ENCODE measurements at places on chromosomes 16 and 17.

- DNase-seq = peak; percentile 56
Measured at GRCh38 chr16:63289834-63290460, 1253.7 kb upstream of the CDH8 start.

- DNase-seq = no peak
Measured at GRCh38 chr17:70296456-70296855, 127.1 kb downstream of the KCNJ2 start.

- DNase-seq = no peak
Measured at GRCh38 chr16:74465281-74465680, 44.0 kb upstream of the CLEC18B start.

DNA sequence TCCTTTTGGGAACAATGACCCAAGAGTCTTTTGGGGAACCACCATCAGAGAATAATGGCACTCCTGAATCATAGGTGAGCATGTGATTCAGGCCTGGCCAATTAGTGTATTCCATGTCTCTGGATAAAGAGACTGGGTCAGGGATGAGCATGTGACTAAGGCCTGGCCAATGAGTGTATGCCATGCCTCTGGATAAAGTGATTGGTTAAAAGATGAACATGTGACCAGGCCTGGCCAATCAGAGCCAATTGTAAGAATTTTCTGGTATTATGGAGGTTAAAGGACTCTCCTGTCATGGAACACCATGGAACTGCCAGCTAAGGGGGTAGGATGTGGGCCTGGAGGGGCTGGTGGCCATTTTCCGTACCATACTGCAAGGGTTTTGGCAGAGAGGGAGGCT is 194.3 kb downstream of the C16orf78 start:
- no peak for DNase-seq

- no peak for DNase-seq
Measured at GRCh38 chr16:19348578-19349315, 63.2 kb downstream of the CLEC19A start.

GRCh38 chr17:13544765-13545164 is 57.0 kb downstream of the HS3ST3A1 start:
- DNase-seq = no peak

- DNase-seq = no peak
Measured at GRCh38 chr17:17537311-17538099, 41.3 kb upstream of the RASD1 start.

DNA sequence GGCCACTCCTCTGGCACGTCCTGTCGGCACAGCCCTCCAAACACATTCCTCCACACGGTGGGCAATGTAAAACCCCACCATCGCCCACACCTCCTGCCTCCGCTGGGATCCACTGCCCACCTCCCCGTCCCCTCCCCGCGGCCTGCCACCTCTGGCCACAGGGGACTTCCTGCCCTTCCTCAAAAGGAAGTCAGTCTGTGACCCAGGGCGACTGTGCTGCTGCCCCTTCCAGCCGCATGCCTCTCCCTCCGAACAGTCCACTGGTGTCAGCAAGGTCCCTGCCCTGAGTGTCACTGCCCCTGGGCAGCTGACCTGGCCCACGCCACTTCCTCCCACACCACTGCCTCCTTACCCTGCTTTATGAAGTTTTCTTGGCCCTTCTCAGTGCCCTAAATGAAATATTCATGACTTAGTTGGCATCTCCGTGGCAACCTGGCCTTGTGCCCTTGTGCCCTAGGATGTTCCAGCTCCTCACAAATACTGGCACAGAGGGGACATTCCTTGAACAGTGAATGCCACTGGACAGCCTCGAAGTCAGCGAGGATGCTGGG is 2.0 kb downstream of the PLD6 start:
- DNase-seq = no peak

All from hematopoietic multipotent progenitor cell treated with erythropoietin and hydrocortisone succinate and interleukin-3 and kit ligand, for 6 days (in vitro differentiated cells).